ENCODE measurements at places on chromosomes 2 and 18.

GRCh38 chr18:39701839-39702238, 2136.2 kb upstream of the CELF4 start:
- H3K36me3 ChIP-seq, result no peaks in the 10 kb centered on the region
- H3K4me3 ChIP-seq, result no peak overlapping the region
- no peaks in the 10 kb centered on the region for H3K27me3 ChIP-seq
- no peak for DNase-seq

- no peaks in the 10 kb centered on the region for H3K4me1 ChIP-seq
- H3K4me3 ChIP-seq, result no peak overlapping the region
- peaks cover 6% of the 10 kb centered on the region for H3K36me3 ChIP-seq
- DNase-seq, result no peak
Observed at GRCh38 chr2:43469094-43469493, 126.7 kb downstream of the THADA start.

DNA sequence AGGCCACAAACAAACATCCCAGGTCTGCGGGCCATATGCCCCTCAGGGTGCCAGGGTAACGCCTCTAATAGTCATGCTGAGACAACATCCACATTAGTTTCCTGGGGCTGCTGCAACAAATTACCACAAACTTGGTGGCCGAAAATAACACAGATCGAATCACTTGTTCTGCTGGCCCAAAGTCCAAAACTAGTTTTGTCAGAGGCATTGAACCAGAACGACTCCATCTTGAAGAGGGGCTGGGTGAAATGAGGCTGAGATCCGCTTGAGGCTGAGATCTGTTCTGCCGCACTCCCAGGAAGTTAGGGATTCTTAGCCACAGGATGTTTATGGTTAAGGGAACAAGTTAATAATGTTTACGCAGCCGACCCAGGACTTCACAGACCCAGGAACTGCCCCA, 66.7 kb downstream of the COPS8 start:
- H3K27ac ChIP-seq, result no peak overlapping the region
- peaks cover 3% of the 10 kb centered on the region for H3K27me3 ChIP-seq
- no peak overlapping the region for H3K4me3 ChIP-seq
- peaks cover 12% of the 10 kb centered on the region for H3K36me3 ChIP-seq
- H3K4me1 ChIP-seq, result peaks cover 67% of the 10 kb centered on the region

DNA sequence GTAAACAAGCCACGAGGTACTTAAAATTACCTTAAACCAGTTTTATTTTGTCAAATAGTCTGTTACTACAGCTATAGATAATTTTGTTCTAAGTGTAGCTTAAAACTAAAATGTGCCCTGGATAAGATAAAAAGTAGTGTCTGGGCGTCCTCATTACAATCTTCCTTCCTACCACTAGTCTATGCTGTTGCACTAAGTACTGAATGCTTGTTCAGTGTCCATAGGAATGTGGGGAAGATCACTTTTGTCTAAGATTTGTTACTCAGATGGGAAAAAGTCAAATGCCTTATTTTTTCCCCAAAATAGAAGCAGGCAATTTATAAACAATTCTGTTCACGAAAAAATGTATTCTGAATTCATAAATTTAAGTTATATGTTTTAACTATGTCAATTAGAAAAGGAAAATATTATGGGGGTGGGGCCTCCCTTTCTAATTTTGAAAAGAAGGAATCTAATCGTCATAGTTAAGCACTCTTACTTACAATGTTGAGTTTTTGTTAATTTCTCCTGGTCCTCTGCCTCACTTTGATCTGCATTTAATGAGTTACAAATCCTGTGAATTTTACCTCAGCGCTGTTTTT, 140.4 kb upstream of the VRK2 start:
- DNase-seq, result no peak
- H3K27me3 ChIP-seq, result no peaks in the 10 kb centered on the region
- H3K36me3 ChIP-seq, result no peaks in the 10 kb centered on the region
- H3K27ac ChIP-seq, result peak overlapping the region; percentile 50

DNA sequence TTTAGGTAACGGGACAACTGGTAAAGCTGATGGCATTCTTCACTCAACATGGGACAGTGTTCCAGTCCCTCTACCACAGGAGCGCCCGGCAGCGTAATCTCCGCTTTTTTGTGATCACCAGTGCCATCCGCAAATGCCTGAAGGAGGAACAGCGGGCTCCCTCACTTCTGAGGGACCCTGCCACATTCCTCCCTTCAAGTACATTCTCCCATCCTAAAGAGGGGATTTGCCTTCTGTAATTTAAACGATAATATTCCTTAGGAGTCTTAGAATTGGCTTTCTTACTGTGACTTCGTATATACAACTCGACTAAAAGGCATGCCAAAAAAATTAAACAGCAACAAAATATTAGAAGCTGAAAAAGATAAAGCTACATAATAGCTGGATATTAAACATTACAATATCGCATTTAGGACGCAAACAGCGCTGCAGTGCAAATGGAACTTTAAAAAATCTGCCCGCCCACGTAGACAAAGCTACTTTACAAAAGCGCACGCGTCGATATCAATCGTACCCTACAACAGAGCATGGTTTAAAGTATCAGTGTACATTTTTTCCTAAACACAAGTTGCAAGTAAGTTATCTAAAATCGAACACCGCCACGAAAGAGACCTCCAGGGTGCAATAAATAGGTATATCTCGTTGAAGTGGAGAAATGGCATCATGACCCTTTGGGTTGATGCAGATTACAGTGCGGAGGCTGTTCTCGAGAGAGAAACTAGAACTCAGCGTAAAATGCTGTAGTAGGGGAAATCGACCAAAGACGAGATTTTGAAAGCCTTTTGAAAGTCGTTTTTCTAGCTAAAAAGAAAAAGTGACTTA, 2.3 kb upstream of the VSNL1 start:
- peaks cover 3% of the 10 kb centered on the region for H3K36me3 ChIP-seq
- no peak overlapping the region for H3K27ac ChIP-seq
- H3K4me3 ChIP-seq, result no peak overlapping the region
- peaks cover 7% of the 10 kb centered on the region for H3K4me1 ChIP-seq
- peaks cover 60% of the 10 kb centered on the region for H3K27me3 ChIP-seq
- no peak for DNase-seq

DNA sequence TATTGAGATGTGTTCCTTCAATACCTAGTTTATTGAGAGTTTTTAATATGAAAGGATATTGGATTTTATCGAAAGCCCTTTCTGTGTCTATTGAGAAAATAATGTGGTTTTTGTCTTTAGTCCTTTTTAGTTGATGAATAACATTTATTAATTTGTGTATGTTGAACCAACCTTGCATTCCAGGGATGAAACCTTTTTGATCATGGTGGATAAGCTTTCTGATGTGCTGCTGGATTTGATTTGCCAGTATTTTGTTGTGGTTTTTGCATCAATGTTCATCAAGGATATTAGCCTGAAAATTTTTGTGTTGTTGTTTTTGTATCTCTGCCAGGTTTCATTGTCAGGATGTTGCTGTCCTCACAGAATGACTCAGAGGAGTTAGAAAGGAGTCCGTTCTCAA, 1710.4 kb downstream of the SUCLG1 start:
- H3K27ac ChIP-seq, result no peak overlapping the region
- no peaks in the 10 kb centered on the region for H3K27me3 ChIP-seq
- no peaks in the 10 kb centered on the region for H3K36me3 ChIP-seq
- no peak for DNase-seq
- no peak overlapping the region for H3K4me3 ChIP-seq

DNA sequence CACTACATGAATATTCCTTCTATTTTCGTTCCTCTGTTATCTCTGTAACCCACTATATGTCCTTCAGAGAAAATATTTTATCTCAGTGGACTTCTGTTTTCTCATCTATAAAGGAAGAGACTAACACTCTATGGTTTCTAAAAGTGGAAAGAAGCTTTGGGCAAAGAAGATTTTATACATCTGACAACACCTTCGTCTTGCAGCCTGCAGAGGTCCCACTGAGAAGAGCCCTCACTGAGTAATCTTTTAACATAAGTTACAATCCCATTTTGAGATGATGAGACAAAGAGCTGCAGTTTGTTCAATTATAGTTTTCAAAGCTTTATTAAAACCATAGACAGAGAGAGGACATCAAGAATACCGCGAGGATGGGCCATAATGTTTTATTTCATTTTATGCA, 28.7 kb downstream of the XIRP2 start:
- H3K36me3 ChIP-seq, result no peaks in the 10 kb centered on the region
- H3K4me1 ChIP-seq, result no peaks in the 10 kb centered on the region
- H3K27ac ChIP-seq, result no peak overlapping the region
- no peaks in the 10 kb centered on the region for H3K27me3 ChIP-seq
- no peak overlapping the region for H3K4me3 ChIP-seq

DNA sequence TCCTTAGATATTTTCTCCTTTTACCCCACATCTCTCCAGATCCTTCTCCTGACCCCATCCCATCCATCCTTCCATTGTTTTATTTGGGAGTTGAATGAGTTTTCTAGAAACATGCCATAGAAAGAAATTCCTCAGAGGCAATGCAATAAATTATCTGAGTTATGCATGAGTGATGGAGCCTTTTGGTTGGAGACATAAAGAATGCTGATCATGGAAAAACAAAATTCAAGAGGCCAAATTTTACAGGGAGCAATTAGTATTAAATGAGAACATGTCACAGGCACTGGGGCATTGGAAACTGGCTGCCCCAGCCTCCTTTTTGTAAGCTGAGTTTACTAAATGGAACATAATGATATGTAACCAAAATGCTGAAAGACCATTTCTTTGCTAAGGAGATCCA, 74.2 kb upstream of the LCLAT1 start:
- no peaks in the 10 kb centered on the region for H3K27me3 ChIP-seq
- H3K4me1 ChIP-seq, result peaks cover 41% of the 10 kb centered on the region
- H3K27ac ChIP-seq, result no peak overlapping the region
- no peak overlapping the region for H3K4me3 ChIP-seq

GRCh38 chr2:112474844-112475486, 7.0 kb upstream of the TTL start:
- no peak overlapping the region for H3K27ac ChIP-seq
- H3K36me3 ChIP-seq, result no peaks in the 10 kb centered on the region
- peaks cover 2% of the 10 kb centered on the region for H3K4me1 ChIP-seq

GRCh38 chr2:43343573-43344304, 117.3 kb upstream of the ZFP36L2 start:
- no peak for DNase-seq
- no peak overlapping the region for H3K4me3 ChIP-seq
- H3K4me1 ChIP-seq, result no peaks in the 10 kb centered on the region

- no peak overlapping the region for H3K27ac ChIP-seq
- no peak overlapping the region for H3K4me3 ChIP-seq
- no peak for DNase-seq
- peaks cover 5% of the 10 kb centered on the region for H3K27me3 ChIP-seq
Observed at GRCh38 chr2:64854773-64855237, 134.4 kb upstream of the SLC1A4 start.

Measured in activated naive CD8-positive, alpha-beta T cell treated with anti-CD3 and anti-CD28 coated beads, Interleukin-2, amount 50 U/mL, for 24 hours (primary cell).